ENCODE measurements at places on chromosomes 5 and 9.

DNA sequence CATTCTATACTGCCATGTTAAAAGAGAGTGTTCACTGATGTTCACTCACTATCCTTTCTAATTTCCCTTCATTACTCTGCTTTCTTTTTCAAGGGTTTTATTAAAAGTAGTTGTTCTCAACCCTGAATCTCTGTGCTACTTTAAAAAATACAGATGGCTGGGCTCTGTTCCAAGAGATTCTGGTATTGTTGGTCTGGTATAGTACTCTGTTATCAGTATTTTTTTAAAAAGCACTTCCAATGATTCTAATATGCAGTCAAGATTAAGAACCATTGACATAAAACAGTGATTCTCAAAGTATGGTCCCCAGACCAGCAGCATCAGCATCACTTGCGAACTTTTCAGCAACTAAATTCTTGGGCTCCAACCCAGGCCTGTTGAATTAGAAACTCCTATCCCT, 77.0 kb upstream of the STARD4 start:
- DNase-seq, result no peak

GRCh38 chr5:151617841-151618710, 26.9 kb upstream of the FAT2 start:
- DNase-seq, result peak; percentile 19

DNA sequence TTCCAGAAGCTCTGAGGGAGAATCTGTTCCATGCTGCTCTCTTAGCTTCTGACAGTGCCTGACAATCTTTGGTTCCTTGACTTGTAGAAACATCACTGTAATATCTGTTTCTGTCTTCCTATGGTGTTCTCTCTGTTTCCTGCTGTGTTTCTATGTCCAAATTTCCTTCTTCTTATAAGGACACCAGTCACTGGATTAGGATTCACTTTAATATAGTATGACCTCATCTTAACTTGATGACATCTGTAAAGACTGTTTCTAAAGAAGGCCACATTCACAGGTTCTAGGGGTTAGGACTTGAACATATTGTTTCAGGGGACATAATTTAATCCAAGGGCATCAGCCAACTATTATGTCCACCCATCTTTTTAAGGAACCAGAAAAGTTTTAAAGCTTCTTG, 265.6 kb downstream of the ZSWIM6 start:
- no peak for DNase-seq

DNA sequence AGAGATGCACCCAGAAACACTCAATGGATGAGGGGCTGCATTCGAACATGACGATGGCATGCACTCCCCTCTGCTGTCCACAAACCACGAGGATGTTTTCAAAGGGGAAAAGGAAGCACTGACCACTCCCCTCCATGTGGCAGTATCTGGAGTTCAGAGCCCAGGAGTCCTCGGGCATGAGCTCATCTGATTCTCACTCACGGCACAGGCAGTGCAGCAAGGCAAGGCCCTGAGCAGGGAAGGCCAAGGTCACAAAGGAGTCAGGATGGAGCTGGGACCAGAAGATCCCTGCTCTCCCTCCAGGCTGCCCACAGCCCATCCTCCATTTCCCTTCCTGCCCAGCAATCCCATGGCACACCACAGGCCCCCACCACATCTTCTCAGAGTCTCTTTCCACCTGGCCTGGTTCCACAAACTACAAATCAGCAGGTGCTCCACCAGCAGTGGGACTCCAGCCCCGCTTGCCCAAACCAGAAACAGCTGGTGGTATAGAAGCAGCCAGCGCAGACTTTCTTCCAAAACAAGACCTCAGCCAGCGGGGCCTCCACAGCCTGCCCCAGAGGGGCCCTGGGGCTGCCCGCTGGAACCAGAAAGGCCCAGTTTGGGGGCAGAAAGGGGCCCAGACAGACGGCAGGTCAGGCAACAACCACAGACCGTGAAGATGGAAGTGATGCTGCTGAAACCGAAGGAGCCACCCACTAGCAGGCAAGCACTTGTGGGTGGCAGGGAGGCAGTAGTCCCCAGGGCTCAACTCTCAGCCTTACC, 12.2 kb downstream of the TNIP1 start:
- peak; percentile 67 for DNase-seq

- DNase-seq, result no peak
Observed at GRCh38 chr9:97866848-97867247, 13.8 kb downstream of the FOXE1 start.

DNA sequence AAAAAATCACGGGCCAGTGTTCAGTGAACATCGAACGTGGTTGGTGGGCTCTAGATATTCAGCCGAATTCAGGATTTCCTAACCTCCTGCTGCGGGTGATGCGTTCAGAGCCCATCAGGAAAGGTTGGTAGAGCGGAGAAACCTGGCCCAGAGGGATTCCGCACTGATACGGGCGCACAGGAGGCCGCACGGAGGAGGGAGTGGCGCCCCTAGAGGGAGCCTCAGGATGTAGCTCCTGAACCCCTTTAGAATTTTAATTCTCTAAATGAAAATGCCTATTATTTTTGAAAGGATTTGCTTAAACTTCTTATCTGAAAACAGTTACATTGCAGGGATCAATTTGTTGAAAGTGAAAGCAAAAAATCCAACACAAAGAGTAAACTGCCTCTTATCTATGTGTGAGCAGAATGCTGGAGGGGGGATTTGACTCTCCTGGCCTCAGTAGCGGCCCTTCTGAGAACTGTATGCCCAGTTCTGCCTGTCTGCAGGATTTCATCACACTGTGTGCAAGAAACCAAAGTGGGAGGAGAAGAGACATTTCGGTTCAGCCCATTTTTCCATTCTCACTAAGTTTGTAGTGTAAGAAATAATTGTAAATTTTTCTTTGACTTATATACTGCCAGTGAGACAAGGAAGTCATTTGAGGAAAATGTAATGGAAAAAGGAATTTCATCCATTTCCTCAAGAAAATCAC, 75.9 kb downstream of the TENT4A start:
- no peak for DNase-seq

- DNase-seq, result no peak
Observed at GRCh38 chr9:38642951-38643814, 22.8 kb upstream of the ANKRD18A start.

- DNase-seq, result no peak
Observed at GRCh38 chr5:178117923-178118701, 4.8 kb downstream of the N4BP3 start.

- no peak for DNase-seq
Observed at GRCh38 chr5:3446410-3446809, 149.2 kb upstream of the IRX1 start.

DNA sequence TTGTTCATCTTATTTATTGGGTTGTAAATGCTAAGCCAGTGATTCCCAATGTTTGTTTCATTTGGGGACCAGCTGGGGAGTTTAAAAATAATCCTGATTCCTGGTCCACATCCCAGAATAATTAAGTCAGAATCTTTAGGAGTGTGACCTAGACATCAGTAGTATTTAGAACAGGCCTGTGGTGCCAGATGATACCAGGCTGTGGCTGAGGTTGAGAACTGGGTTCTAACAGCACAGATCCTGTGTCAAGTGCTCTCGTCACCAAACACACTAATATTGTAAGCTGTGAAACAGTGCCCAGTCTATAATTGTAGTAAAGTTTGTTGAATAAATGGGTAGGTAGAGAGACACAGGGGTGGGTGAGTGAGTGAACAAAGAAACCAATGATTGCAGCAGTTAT, 172.1 kb upstream of the PPP1R2B start:
- no peak for DNase-seq

DNA sequence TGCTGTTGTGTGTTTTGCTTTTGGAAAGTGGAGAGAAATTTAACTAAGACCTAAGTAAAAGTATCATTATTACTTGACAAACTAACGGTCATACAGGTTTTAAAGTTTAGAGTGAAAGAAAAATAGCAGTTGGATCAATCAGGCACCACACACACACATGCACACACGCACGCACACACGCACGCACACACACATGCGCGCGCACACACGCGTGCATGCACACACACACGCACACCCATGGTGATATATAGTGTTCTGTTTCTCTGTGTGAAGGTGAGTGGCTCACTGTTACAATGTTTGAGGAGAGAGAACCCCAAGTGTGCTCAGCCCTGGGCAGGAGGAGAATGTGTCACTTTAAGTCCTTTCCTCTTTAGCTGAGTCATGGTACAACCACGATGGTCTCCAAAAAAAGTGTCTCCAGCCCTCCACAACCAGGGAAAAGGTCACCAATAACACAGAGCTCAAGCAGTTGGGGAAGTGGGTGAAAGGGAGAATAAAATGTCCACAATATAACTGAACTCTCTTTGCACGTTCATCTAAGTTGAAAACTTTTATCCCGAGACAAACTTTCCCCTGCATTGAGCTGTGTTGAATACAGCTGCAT, 3.2 kb downstream of the ZNF366 start:
- DNase-seq, result peak; percentile 83

DNA sequence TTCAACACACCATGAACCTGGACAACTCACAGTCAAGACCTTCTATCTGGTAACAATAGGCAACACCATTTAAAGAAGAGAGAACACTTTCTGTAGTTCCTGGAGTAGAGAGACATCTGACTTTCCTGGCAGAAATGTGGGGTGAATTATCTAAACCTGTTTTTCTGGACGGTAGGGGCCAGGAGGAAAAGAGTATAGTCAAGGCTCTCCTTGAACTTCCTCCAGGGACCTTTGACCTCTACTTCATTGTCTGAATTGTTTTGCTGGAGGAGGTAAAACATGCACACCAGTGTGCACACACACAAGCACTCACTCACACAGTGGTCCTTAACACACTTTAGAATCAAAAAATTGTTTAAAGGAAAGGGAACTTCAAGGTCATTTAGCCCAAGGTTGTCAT, 13.2 kb downstream of the S100Z start:
- DNase-seq, result no peak

- DNase-seq, result no peak
Observed at GRCh38 chr9:95350266-95350665, 32.8 kb upstream of the FANCC start.

DNA sequence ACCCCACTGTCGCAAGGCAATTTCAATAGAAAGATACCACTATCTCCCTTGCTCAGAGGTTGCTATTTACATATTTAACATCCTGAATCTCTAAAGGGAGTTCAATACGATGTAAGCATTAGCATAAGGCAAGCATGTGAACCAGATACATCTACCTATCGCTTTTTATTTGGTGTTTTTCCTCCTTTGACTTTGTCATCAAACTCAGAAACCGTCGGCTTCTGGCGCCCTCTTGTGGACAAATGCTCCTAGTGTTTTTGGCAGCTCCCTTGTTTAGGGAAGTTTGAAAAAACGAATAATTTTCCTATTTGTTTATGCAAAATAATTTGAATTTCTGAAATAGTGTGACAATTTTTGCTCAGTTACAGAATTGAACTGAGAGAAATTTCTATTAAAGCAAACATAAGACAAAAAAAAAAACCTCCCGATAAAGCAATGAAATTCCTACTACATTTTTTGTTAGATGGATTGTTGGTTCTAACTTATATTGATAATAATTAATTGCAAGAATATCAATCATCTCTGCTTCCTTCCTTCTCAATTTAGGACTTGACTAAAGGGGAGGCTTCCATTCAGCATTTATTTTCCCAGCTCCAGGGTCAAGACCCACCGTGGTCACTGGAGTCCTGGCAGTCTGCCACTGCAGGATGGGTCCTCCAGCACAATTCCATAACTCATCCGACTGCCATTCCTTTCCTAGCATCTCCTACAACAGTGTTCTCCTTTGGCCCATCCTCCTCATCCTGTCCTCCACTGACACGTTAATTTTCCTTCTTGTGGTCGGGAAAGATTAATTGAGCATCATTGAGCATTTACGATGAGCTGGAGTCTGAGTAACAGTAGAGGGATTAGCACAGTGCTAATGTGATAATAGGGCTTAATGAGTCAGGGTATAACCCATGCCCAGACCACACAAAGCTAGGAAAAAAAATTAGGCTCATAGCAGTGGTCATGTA, 131.8 kb upstream of the CHD1 start:
- peak; percentile 67 for DNase-seq

- DNase-seq, result no peak
Observed at GRCh38 chr5:146390469-146390868, 51.8 kb downstream of the POU4F3 start.

DNA sequence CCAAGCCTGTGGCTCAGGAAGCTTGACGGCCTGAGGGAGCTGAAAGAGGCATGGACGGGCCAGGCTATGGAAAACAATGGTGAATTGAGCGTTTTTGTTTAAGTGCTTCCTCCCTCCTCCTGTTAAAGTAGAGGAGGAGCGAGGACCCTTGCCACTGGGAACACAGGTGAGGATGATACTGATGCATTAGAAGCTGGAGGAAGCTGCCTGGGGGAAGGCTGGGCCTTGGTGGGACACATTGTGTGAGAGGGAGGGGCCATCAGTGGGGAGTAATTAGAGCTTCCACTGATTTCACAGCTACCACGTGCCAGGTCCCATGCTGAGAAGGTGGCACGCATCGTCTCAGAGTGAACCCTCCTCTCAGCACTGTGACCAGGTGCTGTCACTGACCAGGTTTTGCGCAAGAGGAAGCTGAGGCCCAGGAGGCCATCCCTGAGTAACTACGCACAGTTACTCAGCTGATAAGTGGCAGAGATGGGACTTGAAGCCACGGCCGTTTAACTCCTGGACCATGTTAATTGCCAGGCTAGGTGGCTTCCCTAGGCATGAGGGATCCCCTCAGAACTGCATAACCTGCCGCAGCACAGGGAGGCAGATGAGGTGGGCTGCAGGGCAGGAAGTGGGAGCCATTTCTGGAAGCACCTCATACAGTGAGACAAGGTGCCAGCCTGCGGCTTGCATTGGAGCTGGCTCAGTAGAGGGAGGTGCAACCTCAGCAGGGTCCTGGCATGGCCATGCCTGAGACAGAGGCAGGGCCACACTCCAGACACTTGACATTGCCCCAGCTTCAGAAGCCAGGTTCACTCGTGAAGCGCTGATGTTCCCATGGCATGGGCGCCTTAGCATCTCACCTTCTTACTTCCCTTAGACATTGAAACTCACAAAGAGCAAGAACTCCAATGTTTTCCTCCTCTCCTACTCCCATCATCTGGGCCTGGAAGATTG, 195.3 kb upstream of the MVB12B start:
- DNase-seq, result no peak

DNA sequence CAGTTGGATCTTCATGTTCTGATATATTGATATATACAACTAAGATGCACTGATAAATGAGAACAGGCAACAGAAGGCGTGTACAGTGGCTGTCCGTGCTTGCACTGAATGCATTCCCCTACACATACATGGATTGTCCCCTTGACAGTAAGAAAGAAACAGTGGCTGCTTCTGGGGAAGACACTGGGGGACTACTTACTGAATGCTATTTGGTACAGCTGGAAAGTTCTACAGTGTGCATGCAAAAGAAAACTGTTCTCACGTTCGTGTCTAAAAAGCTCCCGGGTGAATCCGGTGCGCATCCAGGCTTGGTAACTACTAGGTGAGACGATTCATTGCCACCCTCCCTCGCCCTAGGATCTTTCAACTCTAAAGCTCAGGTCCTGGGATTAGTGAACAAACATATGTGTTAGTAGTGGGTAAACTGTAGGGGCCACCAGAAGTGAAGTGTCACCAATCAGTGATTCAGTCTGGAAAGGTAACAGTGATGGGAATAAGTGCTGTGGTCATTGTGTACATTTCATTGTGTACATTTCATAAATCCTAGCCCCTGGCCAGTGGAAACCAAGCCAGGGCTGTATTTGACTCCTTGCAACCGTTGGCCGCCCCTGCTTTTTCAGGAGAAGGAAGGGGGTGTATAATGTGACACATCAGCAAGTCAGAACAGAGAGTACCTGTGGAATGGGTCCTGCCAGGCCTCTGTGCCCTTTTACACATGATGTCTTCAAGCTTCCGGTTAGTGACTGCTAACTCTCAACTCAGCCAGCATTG, 46.3 kb upstream of the BOD1 start:
- no peak for DNase-seq
